ENCODE measurements at places on chromosomes 12 and 14.

- no peak for DNase-seq
Observed at GRCh38 chr14:71398450-71398849, 491.2 kb downstream of the PCNX1 start.

- no peak for DNase-seq
Observed at GRCh38 chr14:46540986-46541385, 110.6 kb downstream of the RPL10L start.

DNA sequence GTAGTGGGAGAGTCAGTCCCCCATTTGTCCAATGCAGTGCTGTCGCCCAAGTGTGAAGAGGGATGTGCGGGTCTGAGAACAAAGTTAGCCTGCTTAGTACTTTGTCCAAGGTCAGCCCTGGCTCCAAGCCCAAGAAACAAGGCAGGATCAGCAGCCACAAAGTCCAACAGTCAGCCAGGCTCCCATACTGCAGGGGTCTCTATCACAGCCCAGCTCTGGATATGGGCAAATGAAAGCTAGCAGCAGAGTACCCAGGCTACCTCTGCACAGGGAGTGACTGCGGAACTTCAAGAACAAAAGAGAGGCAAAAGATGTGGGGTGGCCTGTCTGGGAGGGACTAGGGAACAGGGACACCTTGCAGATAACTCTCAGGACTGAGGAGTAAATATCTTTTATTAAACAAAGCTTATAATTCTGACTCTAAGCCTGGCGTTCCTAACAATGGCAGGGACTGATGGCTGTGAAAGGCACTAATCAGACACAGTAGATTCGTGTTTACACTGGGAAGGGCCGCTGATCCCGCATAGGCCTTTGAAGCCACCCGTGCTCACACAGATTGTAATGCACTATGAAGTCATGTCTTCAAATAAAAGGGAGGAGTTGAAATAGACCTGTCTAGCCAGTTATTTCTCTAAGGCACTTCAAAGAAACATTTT is 91.0 kb upstream of the EEA1 start:
- DNase-seq, result no peak

DNA sequence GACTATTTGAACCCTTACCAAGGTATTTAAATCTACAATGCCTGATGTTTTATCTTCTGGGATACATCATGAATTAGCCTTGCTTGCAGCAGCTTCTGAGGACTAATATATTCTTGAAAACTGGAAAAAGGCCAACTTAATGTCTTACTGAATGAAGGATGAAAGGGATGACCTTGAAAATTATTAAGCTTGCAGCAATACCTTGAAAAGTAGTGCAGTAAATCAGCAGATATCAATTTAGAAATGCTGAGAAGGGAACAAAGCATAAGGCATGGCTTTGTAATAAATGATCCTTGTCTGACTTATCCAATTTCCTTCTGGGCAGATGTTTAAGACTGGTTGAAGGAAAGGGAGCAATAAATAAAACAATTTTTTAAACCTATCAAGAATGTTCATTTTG is 37.3 kb upstream of the FERMT2 start:
- no peak for DNase-seq

DNA sequence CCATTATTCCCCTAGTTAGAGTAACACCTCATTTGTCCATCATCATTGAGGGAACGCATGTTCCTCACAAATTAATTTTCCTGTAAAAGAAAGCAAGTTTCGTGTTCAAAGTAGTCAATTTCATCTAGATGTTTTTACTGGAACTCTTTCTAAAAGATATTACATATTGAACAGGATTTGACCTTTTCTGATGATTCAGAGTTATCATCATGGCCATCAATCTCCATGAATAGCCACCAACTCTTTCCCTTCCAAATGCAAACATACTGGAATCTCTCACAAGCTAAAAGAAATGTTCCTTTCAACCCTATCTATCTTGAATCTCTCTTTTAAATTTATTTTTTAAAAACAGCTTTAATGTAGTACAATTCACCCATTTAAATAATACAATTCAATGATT is 263.1 kb upstream of the FAR2 start:
- DNase-seq, result no peak

DNA sequence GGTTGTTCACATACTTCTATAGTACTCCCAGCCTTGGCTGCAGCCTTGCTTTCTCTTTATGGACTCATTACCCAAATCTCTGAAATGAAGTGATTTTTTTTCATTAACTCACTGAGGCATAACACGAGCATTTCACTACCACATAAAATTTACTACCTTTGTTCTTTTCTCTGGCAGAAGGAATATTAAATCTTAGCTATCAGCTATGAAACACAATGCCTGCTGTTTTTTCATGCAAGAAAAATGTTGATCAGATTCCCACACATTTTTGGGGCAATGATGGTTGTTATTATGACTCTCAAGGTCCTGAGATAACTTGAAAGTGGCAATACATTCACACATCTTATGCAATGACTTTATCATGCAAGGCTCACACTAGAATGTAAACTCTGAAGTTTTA is 225.3 kb upstream of the ATP2B1 start:
- no peak for DNase-seq

- DNase-seq, result no peak
Observed at GRCh38 chr14:62662811-62663455, 382.3 kb downstream of the KCNH5 start.

DNA sequence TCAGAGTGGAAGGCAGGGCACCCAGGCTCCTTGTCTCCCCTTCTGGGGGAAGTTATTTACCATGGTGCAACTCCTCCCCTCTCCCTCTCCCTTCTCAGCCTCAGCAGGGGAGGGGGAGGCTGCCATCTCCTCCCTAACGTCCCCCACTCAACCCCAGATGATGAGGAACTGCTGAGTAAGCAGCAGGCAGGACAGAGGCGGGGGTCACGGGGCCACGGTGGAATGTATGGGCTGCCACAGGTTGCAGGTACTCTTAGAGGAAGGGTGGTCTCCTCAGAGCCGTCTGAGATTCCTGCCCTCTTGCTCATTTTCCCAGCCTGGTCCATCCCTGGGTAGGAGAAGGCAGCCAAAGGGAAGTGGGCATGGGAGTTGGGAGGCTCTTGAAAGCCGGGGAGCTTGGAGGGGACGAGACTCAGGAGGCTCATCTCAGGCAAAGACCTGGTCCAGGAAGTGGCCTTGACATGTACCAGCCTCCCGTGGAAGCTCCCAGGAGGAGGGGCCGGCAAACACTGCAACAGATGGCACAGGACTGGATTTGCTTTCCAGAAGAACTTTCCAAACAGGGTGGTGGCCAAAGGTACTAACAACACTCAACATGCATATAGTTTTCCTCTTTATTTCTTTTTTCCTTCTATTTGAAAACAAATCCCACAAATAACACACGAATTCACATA is 19.0 kb downstream of the RIN3 start:
- DNase-seq, result no peak

GRCh38 chr14:22882064-22882463 is 958 bp upstream of the REM2 start:
- DNase-seq, result no peak

- DNase-seq, result no peak
Observed at GRCh38 chr12:51521554-51522276, 69.3 kb upstream of the SCN8A start.

DNA sequence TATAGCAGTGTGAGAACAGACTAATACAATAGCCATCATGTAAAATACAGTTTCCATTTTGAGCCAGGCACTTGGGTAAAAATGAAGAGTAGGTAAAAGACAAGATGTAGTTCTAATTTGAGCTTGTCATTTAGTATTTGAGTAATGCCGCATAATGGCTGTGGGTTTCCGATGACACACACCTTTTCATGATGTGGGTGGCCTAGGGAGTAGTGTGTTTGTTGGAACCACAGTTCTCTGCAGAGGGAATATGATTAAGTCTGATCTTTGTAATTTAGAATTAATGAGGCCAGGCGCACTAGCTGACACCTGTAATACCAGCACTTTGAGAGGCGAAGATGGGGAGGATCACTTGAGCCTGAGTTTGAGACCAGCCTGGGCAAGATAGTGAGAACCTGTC is 61.8 kb downstream of the RCOR1 start:
- no peak for DNase-seq

DNA sequence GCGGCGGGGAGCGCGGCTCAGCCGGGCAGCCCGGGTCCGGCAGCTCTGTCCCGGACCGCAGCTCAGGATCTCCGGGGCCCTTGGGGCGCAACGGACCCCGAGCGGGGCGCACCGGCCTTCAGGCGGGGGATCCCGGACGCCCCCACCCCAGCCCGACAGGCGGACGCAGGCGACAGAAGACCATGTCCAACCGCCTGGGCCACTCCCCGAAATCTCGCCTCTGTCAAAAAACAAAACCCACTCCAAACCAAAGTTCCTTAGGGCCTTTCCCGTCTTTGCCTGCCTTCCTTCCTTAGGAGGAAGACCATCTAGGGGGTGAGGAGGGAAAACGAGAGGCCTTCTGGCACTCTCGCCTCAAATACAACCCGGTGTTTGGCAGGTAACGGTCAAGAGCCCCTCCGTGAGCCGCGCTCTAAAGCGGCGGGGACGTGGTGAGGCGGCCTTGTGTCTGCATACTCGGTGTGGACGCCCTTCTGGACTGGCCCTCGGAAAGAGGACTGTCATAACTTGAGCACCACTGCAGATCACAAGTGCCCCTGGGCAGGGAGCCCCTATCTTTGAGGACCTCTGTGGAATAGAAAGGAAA is 604 bp downstream of the HCFC2 start:
- no peak for DNase-seq

DNA sequence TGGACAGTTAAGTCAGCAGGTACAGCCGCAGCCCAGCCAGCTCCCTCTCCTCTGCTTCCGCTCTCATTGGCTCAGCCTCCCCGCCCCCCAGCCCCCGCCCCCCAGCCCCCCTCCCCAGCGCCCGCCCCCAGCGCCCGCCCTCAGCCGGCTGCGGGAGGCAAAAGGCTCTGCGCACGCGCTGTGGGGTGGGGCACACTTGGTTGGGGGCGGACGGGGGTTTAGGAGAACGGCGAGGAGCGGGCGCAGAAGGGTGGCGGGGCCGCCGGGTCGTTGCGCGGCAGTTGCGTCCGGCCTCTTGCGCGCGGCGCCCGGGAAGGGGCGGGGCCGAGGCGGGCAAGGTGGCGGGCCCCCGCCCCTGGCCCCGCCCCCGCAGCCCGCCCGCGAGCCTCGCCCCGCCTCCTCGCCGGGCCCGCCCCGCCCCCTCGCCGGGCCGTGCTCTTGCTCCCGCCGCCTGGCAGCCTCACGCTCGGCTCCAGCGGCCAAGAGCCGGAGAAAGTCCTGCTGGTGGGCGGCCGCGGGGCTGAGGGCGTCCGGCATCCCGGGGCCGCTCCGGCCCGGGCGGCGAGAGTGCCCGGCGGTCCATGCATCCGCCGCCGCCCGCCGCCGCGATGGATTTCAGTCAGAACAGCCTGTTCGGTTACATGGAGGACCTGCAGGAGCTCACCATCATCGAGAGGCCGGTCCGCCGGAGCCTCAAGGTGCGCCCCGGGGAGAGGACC is at the start of gene PPP4R4:
PPP4R4 (plus strand) TSS at position 438 of the 719 bp plus-strand sequence; CDS start at position 582, 144 bp downstream.
- peak; percentile 56 for DNase-seq

DNA sequence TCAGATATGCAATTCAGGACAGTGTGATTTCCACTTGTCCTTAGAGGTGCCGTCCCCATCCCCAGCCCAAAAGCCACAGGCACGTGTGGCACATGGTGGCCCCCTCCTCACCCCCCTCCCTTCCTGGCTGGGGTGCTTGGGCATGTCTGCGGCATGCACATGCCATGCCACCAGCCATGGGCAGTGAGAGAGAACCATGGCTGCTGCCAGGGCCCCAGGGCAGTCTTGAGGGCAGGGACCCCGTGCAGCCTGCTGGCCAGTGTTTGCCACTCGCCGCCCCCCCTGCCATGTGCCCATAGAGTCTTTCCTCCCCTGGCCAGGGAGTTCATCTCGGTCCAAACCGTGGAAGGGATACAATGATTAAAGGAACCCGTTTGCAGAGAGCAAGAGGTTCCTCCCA is 41.5 kb downstream of the TNFAIP2 start:
- DNase-seq, result no peak

DNA sequence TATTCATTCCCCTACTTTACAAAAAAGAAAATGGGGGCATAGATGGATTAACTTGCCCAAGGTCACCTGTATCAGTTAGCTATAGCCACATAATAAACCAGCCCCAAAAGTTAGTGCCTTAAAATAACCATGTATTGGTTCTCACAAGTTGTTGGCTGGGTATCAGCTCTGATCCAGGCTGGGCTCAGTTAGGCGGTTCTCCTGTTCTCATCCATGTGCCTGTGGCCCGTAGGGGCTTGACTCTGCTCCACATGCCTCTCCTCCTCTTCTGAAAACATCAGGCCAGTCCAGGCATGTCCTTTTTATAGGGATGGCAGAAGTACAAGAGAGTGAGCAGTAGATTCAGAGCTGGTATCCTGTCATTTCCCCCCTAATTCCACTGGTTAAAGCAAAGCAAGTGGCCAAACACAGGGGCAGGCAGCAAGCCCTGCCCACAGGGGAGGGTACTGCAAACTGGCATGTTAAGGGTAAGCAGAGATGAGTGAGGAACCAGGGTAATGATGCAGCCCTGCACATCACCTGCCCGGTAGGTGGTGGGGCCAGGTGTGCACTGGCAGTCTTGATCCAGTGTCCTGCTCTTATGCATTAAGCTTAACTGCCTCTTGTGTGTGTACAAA is 47.9 kb upstream of the TUNAR start:
- no peak for DNase-seq

- DNase-seq, result no peak
Observed at GRCh38 chr12:47813511-47814196, 6.0 kb downstream of the HDAC7 start.

GRCh38 chr14:73014105-73014504 is 12.8 kb downstream of the ZFYVE1 start:
- DNase-seq, result no peak

DNA sequence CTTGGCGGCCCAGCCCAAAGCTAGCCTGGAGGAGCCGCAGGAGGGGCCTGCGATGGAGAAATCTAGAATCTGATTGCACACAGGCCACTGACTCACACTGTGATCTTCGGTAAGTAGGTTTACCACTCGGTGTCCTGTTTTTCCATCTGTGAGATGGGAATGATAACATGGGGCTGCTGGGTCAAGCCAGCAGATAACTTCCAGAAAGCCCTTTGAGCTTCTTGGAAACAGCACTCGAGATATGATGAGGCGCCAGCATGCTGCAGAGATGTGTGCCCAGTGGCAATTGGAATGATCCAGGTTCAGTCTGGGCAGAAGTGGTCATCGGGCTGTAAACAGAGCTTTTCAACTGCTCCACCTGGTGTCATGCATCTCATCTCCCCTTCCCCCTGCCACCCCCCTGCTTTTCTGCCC is 771.3 kb upstream of the TBX3 start:
- peak; percentile 76 for DNase-seq

DNA sequence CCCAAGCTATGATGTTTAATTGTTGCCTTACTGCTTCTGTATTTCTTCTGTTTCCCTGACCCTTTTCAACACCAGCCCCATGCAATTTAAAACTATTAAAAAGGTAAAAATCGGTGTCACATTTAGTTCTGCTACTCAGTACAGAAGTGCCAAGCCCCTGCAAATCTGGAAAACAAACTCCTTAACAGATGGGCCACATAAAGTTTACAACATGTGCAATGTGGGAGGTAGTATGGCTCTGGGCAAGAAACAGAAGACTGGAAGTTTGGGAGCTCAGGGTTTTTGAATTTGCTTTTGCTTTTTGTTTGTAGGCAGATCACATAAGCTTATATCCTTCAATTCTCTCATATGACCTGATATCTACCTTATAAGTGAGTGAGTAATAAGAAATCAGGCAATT is 404.0 kb upstream of the ATP2B1 start:
- no peak for DNase-seq

All from SHP77 treated with DMSO at 0.1 percent for 48 hours (cell line).